ENCODE measurements at places on chromosomes 6 and 20.

DNA sequence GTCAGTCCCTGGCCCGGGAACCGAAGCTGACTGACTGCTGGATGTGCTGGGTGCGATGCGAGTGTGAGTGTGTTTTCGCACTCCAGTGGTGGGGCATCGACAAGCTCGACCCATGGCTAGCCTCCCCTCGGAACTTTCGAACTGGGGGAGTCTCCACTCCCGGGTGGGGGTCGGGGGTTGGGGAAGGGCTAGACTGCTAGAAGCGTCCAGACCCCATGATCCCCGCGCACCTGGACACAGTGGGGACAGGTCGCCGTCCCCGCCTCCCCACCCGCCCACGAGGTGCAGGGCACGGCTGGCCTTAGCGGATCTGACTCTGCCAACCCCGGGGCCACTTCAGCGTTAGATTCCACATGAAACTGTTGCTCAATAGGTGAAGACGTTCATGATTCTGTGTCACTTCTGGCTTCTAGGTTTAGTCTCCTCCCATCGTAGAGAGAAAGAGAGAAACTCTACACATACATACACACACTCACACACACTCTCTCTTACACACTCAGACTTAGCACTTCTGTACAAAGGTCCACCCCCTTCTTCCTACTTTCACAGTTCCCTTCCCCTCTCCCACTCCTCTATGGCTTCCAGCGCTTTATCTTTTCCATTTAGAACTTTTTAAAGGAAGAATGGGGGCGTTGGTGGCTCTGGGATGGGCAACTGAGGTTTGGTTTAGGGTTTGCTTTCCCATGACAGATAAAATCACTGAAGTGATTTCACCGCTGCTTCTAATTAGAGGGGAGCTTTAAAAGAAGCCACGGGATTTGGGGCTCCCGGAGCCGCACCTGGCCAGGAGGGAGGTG, 5.1 kb upstream of the TFAP2A start:
- DNase-seq: no peak

GRCh38 chr6:116127771-116128493, 2.0 kb upstream of the COL10A1 start:
- DNase-seq: no peak

DNA sequence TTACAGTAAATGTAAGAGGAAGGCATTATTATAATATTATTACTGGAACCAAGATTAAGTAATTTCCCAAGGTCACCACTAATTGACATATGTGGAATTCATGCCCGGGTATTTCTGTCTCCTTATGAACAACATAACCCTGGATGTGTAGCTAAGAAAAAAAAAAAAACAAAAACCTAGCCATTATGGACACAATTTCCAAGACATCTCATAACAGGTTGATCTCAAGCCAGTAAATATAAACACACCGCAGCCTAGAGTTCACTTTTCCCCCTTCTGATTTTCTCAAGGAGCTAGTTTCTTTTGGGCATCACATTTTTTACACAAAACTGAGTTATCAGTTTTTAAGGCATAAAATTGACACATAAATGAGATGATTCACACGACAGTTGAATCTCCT, 306.5 kb upstream of the RSPO3 start:
- DNase-seq: no peak

DNA sequence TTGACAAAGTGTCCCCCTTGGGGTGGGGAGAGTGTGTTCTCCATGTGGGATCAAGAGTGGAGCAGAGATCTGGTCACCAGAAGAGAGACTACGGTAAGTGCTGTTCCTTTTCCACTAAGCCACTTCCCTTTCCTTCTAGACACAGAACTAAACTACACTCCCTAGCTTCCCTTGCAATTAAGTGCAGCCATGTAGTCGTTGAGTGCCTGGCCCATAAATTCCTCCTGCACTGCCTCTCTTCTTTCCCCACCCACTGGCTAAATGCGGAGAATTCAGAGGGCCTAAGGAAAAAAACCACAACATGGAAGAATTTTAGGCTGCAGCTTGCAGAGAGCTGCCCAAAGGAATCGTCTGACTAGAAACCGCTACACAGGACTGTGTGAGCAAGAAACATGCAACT, 1.5 kb downstream of the WDR27 start:
- no peak for DNase-seq

DNA sequence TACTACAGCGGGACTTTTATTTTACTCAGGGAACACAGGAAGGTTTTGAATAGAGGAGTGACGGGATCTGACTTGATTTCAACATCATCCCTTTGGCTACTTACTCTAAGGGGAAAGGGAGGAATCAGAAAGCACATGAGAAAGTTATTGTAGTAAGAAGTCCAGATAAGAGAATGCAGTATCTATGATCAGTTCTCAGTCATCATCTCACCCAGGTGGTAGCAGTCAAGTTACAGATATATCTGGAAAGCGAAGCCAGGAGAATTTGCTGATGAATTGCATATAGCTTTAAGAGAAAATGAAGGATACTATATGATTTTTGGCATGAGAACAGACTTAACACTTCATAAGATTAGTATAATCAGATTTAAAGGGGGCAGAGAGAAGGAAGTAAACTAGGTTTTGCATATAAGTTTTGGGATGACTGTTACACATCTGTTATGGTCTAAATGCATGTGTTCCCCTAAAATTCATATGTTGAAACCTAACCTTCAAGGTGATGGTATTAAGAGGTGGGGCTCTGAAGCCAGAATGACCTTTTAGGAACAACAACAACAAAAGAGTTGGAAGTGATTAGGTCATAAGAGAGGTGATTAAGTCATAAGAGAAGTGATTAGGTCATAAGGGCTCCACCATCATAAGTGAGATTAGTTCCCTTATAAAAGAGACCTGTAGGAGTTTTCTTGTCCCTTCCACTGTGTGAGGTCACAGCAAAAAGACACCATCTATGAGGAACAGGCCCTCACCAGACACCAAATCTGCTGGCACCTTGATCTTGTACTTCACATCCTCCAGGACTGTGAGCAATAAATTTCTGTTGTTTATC, 6.7 kb downstream of the RAD21L1 start:
- no peak for DNase-seq

Measured in stimulated activated CD4-positive, alpha-beta T cell treated with anti-CD3 and anti-CD28 coated beads, Interleukin-2, amount 100 ng/mL, for 48 hours (primary cell).